Hematopoietic multipotent progenitor cell treated with erythropoietin and hydrocortisone succinate and interleukin-3 and kit ligand, for 6 days (in vitro differentiated cells): ENCODE measurements at places on chromosomes 1 and 21.
A peak's percentile ranks its signal among the peaks of the same experiment; 100 is the strongest.

DNA sequence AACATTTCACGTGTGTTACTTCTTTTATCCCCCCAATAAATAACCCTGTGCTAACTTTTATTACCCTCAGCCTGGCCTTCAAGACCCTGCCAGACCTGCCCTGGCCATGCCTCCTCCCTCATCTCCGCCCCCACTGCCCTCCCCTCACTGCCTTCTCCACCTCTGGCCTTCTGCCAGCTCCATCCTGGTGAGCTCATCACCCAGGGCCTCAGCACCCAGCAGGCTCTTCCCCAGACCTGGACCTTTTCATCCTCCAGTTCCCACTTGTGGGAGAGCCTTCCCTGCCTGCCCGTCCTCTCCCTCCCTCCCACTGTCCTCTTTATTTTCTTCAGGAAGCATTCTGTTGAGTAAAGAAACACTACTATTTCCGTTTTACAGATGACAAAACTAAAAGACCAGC, 72.0 kb downstream of the SLC66A1 start:
- DNase-seq: no peak

GRCh38 chr1:207672522-207673130, 27.7 kb downstream of the CR1L start:
- DNase-seq: peak; percentile 87

- DNase-seq: no peak
These were observed 144.7 kb downstream of the TGFBR3 start for GRCh38 chr1:91741301-91741700.

GRCh38 chr1:57036641-57037579, 71.1 kb upstream of the C8B start:
- no peak for DNase-seq

DNA sequence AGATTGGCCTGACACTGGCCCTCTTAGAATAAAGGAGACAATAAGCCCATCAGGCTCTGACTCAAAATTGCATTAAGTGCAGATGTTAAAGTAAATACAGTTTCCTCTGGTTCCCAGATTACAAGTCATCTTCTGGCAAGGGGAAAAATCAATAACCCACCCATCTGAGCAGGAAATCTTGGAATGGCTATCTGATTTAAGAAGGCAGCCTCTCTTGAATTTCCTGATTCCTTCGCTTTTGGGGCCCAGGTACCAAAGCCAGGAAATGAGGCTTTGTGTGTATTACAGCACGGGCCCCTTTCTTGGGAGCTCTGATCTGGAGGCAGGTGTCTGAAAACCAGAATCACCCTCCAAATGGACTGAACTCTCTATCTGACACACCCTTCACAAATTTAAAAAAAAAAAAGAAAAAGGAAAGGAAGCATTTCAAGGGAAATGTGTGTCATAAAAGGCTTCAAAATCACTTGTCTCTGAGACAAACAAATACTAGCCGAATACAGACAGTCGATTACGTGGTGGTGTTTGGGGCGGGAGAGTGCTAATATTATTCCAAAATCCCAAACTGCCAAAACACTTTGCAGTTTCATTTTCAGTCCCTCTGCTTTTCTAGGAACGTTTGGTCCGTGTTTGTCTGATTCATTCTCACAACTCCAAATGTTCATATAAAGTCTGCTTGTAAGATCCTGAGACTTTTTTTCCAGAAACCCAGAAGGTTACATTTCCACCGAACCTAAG, 240.9 kb upstream of the CAMK1G start:
- DNase-seq: no peak

GRCh38 chr1:19495799-19496526, 10.6 kb upstream of the CAPZB start:
- no peak for DNase-seq

DNA sequence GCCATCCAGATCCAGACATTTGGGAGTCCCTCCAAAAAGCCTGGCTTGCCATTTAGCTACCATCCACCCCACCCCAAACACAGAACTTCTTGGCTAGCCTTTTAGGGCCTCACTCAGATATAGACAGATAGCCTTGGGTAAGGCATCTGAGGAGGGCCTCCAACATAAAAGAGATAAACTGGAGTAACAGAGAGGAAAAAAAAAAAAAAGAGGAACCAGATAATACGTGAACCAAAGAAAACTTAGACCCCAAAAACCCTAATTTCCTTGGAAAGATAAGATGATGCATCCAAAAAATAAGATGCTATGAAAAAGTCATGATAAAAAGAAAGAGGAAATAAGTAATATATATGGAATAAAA, 19.8 kb upstream of the LSS start:
- peak; percentile 47 for DNase-seq

- DNase-seq: no peak
These were observed 45.7 kb downstream of the ATP5PO start for GRCh38 chr21:33869873-33870272.

DNA sequence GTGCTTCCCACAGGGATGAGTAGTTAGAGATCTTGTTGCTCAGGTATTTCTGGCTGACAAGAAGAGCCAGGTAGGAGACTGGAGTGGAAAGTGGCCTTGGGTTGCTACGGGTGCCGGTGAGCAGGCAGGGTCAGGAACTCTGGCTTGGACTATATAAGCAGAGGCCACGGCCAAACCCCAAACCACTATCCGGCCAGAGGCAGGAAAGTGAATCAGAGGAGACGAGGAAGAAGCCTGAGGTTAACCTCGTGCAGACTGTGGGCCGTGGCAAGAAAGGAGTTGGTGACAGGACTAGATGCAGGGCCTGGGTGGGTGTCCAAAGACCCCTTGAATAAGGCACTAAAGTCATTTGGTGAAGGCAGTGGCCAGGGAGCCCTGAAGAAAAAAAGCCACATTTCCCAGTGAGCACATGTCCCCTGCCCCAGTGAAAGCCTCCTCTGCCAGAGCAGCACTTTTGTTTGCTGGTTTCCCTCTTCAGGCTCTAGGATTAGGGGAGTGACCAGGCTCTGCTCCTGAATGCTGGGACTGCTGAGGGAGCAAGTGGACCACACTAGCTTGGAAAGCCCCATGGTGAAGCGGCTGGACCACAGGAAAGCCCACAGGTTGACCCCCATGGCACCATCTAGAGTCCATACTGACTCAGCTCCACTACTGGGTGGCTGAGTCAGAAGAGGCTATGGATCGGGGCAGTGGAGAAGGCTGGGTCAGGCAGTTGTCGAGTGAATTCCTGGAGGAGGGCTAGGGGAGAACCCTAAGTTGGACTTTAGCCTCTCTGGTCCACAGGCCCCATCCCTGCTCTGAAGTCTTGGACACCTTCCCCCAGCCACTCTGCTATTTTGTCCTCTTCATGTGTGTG, 23.4 kb downstream of the CSF1 start:
- peak; percentile 30 for DNase-seq

- DNase-seq: peak; percentile 75
These were observed 13.6 kb downstream of the LRRC42 start for GRCh38 chr1:53959664-53960250.

GRCh38 chr1:32394890-32395432, 720 bp upstream of the BSDC1 start:
- DNase-seq: peak; percentile 33

DNA sequence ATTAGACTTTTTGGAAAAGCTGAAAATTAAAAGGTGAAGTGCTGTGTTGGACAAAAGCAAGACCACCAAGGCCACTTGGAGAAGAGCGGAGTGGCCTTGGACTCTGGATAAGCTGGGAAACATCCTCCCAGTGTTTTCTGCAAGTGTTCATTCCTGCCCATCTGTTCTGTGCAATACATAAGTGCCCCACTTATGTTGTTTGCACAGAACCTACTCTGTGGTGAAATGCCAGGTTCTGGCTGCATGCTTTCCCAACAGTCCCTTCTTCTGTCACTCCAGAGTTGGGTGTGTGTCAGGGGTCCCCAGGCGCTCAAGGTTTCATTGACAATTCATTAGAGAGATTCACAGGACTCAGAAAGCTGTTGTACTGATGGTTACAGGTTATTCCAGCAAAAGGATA, 30.3 kb downstream of the NHLH2 start:
- no peak for DNase-seq

DNA sequence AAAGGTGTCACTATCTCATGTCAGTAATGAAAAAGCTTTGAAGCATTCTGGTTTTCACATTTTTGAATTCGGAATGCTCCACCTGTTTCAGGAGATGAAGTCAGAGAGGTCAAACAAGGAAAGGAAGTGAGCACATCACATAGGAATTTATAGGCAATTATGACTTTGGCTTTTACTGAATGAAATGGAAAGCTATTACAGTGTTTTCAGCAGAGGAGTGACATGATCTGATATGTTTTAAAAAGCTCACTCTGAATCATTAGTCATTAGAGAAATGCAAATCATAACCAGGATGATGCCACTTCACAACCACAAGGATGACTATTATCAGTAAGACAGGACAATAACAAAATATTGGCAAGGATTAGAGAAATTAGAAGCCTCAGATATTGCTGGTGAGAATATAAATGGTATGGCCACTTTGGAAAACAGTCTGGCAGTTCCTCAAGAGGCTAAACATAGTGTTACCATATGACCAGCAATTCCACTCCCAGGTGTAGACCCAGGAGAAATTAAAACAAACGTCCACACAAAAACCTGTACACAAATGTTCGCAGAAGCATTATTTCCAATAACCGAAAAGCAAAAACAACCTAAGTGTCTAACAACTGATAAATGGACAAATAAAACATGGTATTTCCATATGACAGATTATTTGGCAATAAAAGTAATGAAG, 7.5 kb downstream of the TAF1A start:
- DNase-seq: no peak

DNA sequence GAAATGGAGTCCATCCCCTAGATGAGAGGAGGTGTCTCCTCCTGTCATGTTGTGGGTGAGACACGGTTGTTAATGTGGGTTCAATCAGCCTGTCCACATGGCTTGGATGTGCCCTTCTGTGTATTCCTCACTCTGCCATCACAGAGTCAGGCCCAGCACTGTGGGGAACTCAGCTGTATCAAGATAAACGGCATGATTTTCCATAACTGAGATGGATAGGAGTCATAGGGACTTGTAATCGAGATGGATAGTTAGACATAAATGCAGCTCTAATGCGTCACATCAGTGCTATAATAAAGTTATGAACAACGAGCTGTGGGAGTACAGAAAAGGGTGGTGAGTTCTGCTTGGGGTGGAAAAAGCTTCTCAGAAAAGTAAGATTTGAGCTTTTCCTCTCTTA, 152.9 kb downstream of the RWDD3 start:
- no peak for DNase-seq

DNA sequence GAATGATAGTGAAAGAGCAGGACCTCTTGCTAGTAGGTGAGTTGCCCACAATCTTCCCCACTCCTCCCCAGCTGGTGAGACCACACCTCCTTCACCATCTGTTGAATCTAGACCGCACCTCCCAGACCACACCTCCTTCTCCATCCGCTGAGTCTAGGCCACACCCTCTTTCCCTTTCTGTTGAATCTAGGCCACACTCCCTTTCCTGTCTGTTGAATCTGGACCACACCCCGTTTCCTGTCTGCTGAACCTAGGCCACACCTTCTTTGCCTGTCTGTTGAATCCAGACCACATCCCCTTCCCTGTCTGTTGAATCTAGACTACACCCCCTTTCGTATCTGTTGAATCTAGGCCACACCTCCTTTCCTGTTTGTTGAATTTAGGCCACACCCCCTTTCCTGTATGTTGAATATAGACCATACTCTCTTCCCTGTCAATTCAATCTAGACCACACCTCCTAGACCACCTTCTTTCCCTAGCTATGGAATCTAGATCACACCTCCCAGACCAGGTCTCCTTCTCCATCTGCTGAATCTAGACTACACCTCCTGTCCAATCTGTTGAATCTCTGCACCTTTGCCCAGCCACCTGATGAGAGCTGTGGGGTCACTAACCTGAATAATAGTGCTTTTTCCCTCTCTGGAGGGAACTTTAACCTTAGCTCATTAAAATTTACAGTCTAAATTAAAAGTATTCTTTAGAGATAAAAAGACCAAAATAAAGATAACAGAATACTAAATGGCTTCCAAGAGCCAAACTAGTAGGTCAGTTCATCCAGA, 116.3 kb downstream of the DAB1 start:
- peak; percentile 83 for DNase-seq

GRCh38 chr1:11984121-11984520, 3.9 kb downstream of the MFN2 start:
- peak; percentile 59 for DNase-seq

DNA sequence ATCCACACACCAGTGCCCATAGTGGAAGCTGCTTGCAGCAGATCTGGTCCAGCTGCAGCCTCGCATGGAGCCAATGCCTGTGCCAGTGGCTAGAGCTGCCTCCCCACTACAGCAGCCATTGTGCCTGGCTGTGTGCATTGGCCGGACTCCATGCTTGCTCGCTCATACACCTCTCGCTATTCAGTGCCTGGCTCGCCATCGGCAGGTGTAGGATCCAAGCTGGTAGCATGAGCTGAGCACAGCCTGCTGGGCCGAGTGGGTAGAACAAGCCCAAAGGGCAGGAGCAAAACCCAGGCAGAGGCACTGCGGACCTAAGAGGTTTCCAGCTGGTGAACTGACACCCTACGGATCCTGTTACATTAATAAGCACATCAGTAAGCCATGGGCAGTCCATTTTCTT, 1184.1 kb downstream of the AMY1C start:
- DNase-seq: no peak

GRCh38 chr1:214848101-214848500, 234.4 kb upstream of the KCNK2 start:
- no peak for DNase-seq

DNA sequence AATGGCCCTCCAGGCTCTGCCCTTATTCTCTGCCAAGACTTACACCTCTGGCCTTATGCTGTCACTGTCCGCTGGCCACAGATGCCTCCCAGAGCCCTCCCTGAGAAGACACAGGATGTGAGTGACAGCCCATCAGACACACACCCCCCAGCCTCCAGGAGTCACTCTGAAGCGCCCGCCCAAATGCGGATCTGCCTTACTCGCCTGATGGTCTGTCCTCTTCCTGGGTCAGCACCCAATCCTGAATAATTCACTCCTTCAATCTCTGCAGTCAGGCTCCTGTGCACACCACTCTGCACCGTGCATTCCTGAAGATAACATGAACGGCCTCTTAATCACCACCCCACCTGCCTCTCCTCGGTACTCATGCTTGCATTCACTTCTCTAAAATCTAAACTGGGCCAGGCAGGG, 14.7 kb downstream of the CLSTN1 start:
- no peak for DNase-seq
